Left ventricle myocardium inferior (tissue), 1 donor: ENCODE measurements at places on chromosomes 5 and 9. TPM values are rescaled to one million over a fixed set of nuclear protein-coding genes. Genes with fewer than 3 reads are reported as not detected.

STKLD1 gene
- not detected for total RNA-seq

FYB1 gene
- 4.9 TPM for total RNA-seq

RNF208 gene
- 31.5 TPM for total RNA-seq

PCDHA4 gene
- total RNA-seq, result 0.11 TPM

MROH2B gene
- not detected for total RNA-seq

C5 gene
- total RNA-seq, result 0.63 TPM

PTGDS gene
- 3,579 TPM for total RNA-seq

SELENOP gene
- total RNA-seq, result 213 TPM

PLGRKT gene
- 34.3 TPM for total RNA-seq

CDH18 gene
- total RNA-seq, result not detected

SLC4A9 gene
- 0.44 TPM for total RNA-seq

EQTN gene
- total RNA-seq, result not detected

TIFAB gene
- total RNA-seq, result not detected

CRB2 gene
- total RNA-seq, result not detected

DNA sequence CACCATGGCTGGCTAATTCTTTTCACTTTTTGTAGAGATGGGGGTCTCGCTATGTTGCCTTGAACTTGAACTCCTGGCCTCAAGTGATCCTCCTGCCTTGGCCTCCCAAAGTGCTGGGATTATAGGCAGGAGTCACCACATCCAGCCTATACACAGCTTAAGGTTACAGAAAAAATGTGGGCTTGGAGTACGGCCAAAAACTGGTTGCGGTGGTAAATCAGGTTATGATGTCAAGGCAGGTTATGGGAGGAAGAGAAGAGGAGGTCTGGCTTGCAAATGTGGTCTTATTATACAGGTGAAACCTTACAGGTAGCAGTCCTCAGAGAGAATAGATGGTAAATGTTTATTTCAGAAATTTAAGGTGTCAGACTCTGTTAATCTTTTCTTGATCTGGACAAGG lies 30.7 kb upstream of the SYK start:
- H3K27me3 ChIP-seq, result peaks cover 12% of the 10 kb centered on the region
- DNase-seq, result no peak
- H3K4me1 ChIP-seq, result no peaks in the 10 kb centered on the region
- H3K27ac ChIP-seq, result no peak overlapping the region
- H3K36me3 ChIP-seq, result no peaks in the 10 kb centered on the region
- no peak overlapping the region for H3K4me3 ChIP-seq

GRCh38 chr5:174767670-174768069 lies 43.3 kb downstream of the MSX2 start:
- H3K4me3 ChIP-seq, result no peak overlapping the region
- no peak for DNase-seq
- no peak overlapping the region for H3K27ac ChIP-seq
- peaks cover 53% of the 10 kb centered on the region for H3K27me3 ChIP-seq

- H3K27ac ChIP-seq, result no peak overlapping the region
- H3K4me3 ChIP-seq, result no peak overlapping the region
- H3K4me1 ChIP-seq, result no peaks in the 10 kb centered on the region
- H3K27me3 ChIP-seq, result no peaks in the 10 kb centered on the region
- DNase-seq, result no peak
These were observed 51.4 kb downstream of the FAM114A2 start for GRCh38 chr5:153987301-153987700.

DNA sequence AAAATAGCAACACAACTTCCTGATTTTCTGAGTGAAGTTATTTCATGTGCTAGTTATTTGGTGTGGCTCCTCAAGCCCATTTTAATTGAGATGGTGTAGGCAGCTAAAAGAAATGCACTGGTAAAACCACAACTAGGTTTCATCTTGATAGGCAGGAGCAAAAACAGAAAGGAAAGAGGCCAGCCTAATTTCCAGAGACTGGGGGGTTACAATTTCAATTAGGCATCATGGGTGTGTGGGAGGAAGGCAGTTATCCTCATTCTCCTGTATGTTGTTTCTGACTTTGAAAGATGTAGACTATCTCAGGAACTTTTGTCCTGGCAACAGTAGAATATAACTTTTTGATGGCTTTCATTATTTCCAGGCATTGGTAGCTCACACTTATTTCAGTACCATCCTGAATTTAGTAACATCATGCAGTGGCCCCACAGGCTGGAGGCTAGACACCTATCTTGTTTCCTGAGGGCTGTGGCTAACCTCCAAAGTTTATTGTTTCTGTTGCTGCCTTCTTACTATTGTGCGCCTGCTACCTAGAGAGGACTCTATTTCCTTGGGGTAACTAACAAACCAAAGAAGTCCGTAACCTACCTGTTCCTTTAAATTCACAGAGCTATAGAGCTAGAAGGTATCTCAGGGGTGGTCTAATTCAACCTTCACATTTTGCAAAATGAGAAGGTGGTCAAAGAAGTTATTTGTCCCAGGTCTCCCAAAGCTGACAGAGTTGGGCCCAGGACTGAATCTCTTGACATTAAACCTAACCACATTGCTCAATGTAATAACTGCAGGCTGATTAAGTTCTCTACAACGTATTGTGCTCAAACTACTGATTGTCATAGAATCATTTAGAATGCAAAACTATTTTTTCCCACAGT lies 42.4 kb downstream of the FYB1 start:
- H3K36me3 ChIP-seq, result no peaks in the 10 kb centered on the region
- DNase-seq, result no peak
- peaks cover 21% of the 10 kb centered on the region for H3K27me3 ChIP-seq
- no peaks in the 10 kb centered on the region for H3K4me1 ChIP-seq

DNA sequence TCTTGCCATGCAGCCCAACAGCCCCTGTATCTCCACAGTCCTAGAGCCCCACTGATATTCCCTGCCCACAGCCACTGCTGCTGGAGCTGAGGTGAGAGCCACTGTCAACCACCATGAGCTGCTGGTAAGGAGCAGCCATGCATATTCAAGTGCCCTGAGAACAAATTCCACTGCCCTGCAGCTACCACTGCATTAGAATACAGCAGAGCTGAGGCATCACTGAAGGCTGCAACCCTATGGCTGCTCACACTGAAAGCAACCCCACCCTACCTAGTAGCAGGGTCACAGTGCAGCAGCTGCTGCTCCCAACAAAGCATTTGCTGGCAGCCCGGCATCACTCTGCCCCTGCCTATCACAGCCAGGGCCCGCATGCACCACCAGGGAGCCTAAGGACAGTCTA lies 68.6 kb downstream of the SKIC3 start:
- no peaks in the 10 kb centered on the region for H3K4me1 ChIP-seq
- no peak for DNase-seq
- peaks cover 98% of the 10 kb centered on the region for H3K36me3 ChIP-seq
- no peak overlapping the region for H3K4me3 ChIP-seq

DNA sequence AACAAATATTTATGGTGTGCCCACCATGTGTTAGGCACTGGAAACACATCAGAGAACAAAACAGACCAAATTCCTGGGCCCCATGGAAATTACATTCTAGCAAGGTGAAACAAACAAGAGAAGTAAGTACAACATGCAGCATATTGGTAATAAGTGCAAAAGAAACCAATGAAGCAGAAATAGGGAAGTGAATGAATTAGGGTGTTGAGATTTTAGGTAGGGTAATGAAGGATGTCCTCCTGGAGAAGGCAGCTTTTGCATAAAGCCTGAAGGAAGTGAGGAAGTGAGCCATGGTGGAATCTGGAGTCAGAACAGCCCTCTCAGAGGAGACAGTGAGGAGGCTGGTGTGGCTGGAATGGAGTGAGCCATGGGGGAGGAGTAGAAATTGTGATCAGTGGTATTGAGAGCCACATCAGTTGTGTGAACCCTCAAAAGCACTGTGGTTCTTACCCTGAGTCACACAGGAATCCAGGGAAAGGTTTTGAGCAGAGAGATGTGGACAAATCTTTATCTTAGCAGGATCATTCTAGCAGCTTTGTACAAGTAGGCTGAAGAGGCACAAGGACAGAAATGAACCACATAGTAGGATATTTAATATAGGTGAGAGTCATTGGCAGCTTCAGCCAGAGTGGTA lies 52.7 kb upstream of the ARL15 start:
- no peak for DNase-seq
- H3K4me1 ChIP-seq, result peaks cover 31% of the 10 kb centered on the region
- no peak overlapping the region for H3K4me3 ChIP-seq

- H3K4me1 ChIP-seq, result peaks cover 69% of the 10 kb centered on the region
- H3K27ac ChIP-seq, result peak overlapping the region; percentile 97
- H3K36me3 ChIP-seq, result no peaks in the 10 kb centered on the region
These were observed 1.7 kb downstream of the DENND4C start for GRCh38 chr9:19231904-19232822.

DNA sequence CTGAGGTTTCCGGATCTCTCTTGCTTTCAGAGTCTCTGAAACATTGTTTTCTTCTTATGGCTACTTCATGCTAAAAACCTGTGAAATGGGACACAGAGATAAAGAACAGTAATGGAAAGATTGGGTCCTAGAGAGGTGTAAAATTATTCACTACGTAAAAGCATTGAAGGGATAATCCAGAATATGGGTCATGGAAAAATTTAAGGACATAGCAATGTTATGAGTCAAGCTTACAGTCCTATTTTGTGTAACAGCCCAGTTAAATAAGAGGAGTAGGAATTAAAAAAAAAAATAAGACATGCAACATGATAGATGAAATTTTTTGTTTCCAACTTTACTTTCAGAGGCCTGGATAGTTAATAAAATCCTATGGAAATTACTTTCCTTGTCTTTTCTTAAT lies 61.9 kb upstream of the ELL2 start:
- peaks cover 10% of the 10 kb centered on the region for H3K4me1 ChIP-seq
- H3K27me3 ChIP-seq, result no peaks in the 10 kb centered on the region
- no peak for DNase-seq
- H3K27ac ChIP-seq, result no peak overlapping the region
- H3K36me3 ChIP-seq, result no peaks in the 10 kb centered on the region

DNA sequence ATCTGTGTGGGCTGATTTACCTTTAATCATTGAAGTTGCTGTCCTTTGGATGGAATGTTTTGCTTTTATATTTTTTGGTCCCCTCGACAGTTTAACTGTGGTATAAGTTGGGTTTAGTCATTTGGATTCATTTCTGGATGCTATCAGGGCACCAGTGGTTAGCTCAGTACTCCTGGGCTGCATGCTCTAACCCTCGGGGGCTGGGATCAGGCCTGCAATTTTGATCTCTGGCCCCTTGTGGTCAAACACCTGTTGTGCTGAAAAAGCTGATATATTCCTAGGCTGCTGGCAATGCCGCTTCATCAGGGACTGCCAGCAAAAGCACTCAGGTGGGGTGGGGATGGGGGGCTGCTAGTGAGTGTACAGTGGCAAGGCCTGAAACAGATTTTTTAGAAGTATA lies 440.4 kb upstream of the RIOK2 start:
- DNase-seq, result no peak

DNA sequence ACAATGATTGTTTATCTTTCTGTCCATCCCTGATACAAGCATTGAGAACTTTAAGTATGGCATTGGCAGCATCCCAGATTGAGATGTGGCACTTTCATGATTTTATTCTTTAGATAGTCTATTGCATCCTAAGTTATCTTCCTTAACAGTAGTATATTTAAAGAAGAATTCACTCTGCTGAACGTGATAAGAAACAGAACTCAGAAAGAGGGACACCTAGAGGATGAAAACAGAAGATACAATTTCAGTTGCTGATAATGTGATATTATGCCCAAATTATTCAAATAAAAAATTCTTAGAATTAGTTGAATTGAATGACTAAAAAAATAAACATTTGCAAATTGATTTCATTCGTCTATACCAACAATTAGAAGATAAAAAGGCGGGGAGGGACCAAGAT lies 218.1 kb upstream of the DMRTA1 start:
- H3K27me3 ChIP-seq, result no peaks in the 10 kb centered on the region
- no peaks in the 10 kb centered on the region for H3K4me1 ChIP-seq
- H3K27ac ChIP-seq, result no peak overlapping the region
- H3K4me3 ChIP-seq, result no peak overlapping the region
- DNase-seq, result no peak

DNA sequence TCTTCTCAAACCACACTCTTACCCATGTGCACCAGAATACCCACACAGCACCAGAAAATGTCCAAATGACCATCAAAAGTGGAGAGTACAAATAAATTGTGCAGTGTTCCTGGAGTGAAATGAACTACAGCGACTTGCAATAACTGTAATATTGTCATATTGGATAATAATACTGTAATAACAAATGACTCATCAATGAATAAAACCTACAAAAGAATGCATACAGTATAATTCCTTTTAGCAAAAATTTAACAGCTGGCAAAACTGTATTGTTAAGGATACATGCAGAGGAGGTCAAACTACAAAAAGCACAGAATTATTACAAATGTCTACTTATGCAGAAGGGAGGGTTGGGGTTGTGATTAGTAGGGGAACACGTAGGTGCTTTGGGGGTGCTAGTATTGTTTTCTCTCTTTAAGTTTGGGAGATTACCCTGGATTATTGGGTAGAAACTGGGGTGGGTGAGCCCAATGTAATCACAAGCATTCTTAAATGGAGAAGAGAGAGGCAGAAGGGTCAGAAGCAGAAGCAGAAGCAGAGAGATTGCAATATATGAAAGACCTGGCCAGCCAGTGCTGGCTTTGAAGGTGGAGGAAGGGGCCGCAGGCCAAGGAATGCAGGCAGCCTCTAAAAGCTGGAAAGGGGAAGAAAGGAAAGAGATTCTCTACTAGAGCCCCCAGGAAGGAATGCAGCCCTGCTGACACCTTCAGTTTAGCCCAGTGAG lies 21.8 kb downstream of the IRF1 start:
- H3K27me3 ChIP-seq, result no peaks in the 10 kb centered on the region
- peaks cover 6% of the 10 kb centered on the region for H3K36me3 ChIP-seq
- peaks cover 95% of the 10 kb centered on the region for H3K4me1 ChIP-seq
- no peak for DNase-seq

- H3K27ac ChIP-seq, result peak overlapping the region; percentile 60
- H3K4me1 ChIP-seq, result peaks cover 39% of the 10 kb centered on the region
- H3K36me3 ChIP-seq, result no peaks in the 10 kb centered on the region
These were observed 195.8 kb upstream of the KLF9 start for GRCh38 chr9:70610287-70610644.

DNA sequence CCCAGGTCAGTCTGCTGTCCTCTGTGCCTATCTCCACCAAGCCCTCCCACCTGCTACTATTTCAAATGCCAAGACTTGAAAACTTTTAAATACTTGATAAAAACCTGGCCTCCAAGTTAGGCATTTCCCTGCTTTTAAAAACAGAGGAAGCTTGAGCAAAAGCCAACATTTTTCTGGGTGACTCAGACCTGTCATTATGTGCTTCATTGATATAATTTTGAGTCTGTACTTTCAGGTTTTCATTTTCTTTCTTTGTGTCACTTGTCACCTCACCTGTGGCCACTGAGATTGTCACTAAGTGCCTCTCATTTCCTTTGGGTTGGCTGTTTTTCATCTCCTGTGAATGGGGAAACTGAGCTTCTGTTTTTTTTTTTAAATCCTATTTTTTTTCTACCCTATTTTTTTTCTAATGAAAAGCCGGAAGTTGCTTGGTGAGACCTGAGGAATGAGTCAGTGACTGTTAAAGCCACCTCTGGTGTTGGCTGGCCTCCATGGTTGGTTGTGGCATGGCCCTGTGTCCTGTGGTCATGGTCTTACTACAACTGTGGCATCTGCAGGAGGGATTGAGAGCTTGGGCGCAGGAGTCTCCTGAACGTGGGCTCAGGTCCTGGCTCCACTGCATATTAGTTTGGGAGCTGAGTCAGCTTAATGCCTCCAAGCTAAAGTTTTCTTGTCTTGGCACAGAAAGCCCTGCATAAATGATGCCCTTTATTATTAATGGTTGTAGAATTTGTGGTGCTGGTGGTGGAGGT lies 56.7 kb downstream of the ARHGAP26 start:
- peaks cover 95% of the 10 kb centered on the region for H3K4me1 ChIP-seq
- H3K27ac ChIP-seq, result peak overlapping the region; percentile 73
- H3K4me3 ChIP-seq, result no peak overlapping the region
- H3K36me3 ChIP-seq, result no peaks in the 10 kb centered on the region

- H3K27ac ChIP-seq, result no peak overlapping the region
- H3K4me1 ChIP-seq, result peaks cover 5% of the 10 kb centered on the region
- H3K36me3 ChIP-seq, result peaks cover 18% of the 10 kb centered on the region
- DNase-seq, result no peak
- H3K4me3 ChIP-seq, result no peak overlapping the region
These were observed 42.7 kb downstream of the UGCG start for GRCh38 chr9:111939322-111939721.
